ENCODE measurements at places on chromosomes 7 and 10.

- no peak for DNase-seq
Observed at GRCh38 chr7:15407910-15408309, 153.9 kb downstream of the AGMO start.

DNA sequence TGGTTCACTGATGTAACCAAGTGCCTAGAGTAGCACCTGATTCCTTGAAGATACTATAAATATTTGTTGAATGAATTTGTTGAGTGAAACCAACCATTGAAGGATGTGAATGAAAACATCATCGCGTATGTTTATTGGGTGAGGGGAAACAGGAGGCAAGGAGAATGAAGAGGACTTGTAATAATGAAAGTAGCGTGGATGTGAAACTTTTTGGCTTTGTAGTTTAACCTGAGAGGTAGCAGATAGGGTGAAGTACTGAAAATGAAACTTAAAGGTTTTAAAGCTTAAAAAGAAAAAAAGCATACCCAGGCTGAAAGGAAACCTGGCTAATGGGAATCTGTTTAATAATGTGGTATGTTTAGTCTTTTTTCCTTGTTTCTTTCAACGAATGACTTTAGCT, 5.2 kb downstream of the CCNY start:
- DNase-seq: no peak

GRCh38 chr10:17475661-17476060, 21.3 kb upstream of the ST8SIA6 start:
- DNase-seq: no peak

DNA sequence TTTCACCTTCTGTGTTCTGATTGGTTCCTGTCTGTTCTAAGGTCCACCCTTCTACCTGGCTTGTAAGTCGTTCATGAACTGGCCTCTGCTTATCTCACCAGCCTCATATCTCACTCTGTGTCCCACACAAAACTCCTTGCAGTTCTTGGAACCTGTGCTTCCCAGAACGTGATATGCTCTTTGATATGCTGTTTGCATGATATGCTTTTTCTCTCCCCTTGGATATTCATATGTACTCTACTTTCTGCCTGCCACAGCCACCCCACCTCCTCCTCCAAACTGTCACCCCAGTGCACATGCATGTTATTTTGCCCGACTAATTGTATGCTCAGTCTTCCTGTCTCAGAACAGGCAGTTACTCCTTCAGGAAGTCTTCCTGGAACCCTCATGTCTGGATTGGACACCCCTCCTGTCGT, 1.9 kb upstream of the ITPRIP start:
- no peak for DNase-seq

DNA sequence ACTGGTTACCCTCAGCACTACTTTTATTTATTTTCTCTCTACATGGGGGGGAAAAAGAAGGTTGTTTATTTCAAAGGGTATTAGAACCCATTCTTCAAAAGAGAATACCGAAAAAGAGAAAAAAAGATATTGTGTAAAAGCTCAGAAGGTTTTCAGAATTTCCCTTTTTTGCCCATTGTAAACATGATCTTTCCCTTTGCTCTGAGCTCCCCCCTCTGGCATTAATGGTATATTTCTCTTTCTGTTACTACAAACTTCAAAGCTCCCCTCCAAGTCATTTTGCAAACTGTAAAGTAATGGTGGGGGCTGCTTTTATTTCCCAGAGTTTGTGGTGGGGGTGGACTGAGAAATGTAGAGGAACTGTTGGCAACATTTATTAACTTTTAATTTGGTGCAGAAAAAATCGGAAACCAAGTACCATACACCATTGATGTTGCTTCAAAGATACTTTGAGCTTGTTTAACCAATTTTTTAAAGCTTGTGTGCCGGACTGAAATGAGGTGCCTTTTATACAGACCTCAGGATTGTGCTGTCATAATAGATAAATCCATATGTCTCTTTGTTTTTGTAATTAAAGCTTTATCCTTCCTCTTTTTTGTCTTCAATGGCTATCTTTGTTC, 181.5 kb downstream of the EXOC4 start:
- DNase-seq: no peak

DNA sequence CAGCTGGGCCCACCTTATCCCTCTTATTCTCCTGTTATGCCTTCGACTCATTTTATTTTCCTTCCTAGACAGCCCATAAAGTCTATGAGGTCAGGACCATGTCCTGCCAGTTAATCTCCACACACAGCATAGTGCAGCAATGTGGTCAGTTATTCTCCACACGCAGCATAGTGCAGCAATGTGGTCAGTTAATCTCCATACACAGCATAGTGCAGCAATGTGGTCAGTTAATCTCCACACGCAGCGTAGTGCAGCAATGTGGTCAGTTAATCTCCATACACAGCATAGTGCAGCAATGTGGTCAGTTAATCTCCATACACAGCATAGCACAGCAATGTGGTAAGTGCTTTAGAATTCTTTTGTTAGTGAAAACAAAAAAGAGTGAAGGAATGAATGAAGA, 77.8 kb downstream of the TEX36 start:
- no peak for DNase-seq

- no peak for DNase-seq
Observed at GRCh38 chr10:43904301-43904700, 255.6 kb upstream of the ZNF32 start.

- no peak for DNase-seq
Observed at GRCh38 chr10:17536221-17536620, 81.0 kb downstream of the HACD1 start.

GRCh38 chr7:135761751-135762488, 13.3 kb upstream of the FAM180A start:
- DNase-seq: no peak

DNA sequence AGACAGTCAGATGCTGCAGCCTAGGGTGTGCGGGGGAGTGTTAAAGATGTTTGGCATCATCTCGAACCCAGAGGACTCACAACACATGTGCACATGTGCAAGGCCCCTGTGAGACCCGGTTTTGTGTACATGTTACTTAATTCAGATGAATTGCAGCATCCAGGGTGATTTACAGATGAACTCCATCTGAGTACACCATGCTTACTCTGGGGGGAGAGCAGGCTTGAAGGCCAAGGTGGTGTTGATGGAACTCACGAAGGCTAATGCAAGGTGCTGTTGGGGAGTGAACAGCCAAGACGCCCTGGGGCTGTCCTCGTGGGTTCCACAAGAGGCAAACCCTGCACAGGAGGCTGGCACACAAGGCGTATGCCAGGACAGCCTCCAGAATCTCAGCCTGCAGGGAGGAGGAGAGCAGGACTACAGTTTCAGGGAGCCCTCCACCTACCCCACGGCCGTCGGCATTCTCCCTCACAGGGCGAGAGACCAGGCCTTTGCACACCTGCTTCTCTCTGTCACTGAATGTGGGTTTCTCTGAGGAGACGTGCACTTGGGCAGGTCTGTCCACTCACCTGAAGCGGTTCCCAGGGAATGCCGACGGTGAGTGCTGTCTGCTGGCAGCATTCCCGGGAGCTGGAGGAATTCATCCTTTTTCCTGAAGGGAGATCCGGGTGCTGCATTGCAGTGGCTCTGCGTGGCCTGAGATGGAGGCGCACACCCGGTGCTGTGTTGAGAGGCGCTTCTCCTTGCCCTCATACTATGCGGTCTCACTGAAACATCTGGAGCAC, 178.5 kb upstream of the RNF32 start:
- no peak for DNase-seq

Measured in T-helper 1 cell (primary cell).